ENCODE measurements at places on chromosomes 5 and 9.

DNA sequence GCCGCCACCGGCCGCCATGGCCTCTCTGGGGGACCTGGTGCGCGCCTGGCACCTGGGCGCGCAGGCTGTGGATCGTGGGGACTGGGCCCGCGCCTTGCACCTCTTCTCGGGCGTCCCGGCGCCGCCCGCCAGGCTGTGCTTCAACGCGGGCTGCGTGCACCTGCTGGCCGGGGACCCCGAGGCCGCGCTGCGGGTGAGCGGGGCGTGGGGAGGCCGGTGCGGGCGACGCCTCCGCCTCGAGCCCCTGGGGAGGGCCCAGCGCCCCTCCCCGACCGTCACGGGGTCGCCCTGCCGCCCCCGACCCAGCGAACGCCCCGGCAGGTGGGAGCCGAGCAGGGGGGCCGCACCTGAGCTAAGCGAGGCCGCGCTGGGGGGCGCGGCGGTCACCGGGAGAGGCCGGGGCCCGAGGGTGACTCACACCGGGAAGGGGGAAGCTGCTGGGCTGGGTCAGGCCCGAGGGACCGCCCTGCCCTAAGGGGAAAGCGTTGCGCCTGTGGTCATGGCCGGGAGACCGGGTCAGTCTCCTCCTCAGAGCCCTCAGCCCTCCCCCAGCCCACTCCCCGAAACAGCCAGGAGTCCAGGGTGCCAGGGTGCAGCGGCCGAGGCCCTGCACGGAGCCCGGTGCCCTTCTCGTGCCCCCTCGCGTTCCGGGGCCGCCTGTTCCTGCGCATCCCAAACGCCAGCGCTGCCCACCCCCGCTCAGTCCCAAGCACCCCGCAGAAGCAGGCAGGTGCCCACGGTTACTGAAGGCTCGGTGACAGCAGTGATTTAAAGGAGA lies 510 bp downstream of the NOXA1 start:
- no peak for DNase-seq

DNA sequence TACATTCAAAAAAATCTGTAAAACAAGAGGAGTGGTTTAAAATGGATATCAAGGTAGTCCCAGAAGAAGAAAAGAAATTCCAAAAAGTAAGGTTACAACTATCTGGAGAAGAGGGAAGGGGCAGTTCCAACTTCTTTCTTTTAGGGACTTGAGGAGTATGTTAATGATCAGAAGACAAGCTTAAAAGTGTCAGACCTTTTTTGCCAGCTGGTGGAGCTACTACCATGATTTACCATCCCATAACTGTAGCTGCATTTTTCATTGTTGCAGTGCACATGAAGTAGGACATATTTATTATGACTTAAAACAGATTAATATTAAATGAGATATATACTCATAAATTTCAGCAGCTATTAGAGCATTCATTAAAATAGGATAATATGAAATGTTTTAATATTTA lies 158.5 kb upstream of the RGS7BP start:
- no peak for DNase-seq

GRCh38 chr9:75960551-75960950 lies 70.1 kb downstream of the PCSK5 start:
- DNase-seq: no peak

DNA sequence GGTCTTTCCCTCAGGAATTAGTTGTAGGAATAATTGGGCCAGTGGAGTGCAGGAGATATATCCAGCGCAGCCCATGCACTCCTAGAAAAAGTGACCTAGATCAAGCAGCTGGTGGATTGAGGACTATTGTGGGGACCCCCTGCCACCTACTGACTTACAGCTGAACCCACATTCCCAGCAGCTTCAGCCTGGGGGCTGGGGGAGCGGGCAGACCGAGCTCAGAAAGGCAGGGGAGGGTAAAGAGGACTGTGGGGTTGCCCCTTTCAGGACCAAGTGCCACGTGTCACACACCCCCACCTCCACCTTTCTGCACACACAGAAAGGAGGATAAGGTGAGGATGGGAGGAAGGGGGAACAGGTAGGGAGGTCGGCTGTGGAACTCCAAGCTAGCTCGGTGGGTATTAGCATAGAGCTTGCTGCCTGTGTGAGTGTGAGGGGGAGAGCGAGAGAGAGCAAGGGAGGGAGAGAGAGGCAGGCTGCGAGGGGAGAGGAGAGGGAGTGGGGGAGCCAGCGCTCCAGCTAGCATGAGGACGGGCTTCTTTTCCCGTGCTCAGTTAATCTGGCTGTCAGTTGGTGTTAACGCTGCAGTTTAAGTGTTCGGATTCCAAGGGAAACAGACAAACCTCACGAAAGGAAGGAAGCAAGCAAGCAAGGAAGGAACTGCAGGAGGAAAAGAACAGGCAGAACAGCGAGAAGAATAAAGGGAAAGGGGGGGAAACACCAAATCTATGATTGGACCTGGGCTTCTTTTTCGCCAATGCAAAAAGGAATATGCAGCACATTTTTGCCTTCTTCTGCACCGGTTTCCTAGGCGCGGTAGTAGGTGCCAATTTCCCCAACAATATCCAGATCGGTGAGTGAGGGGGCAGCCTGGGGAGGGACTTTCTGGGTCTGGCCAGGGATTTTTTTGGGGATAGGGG lies at the start of gene GRIA1:
TSS of gene GRIA1 (plus strand) at position 553 of the 920 bp plus-strand sequence.
- DNase-seq: no peak

GRCh38 chr9:1980387-1980786 lies 34.8 kb upstream of the SMARCA2 start:
- no peak for DNase-seq

- no peak for DNase-seq
These were observed 188.7 kb upstream of the MRPS30 start for GRCh38 chr5:44619875-44620610.

DNA sequence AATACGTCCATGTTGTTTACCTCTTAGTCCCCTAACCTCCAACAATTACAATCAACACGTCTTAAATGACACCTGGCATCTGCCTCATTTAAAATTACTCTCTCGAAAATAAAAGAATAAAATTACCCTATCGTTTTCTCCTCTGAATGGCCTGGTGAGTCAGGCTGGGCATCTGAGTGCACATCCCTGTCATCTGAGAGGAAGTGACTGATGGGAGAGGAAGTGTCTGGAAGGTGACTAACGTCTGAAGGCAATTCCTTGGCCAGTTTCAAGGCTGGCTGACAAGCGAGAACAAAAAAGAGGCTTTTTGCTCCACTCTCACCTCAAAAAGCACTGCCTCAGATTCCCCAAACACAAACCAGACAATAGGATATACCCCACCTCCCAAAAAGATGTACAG lies 57.7 kb downstream of the MAPKAP1 start:
- DNase-seq: no peak

GRCh38 chr9:18056993-18057369 lies 417.0 kb upstream of the ADAMTSL1 start:
- DNase-seq: no peak

GRCh38 chr5:179862891-179863290 lies 4.3 kb upstream of the MRNIP start:
- no peak for DNase-seq

GRCh38 chr9:3931058-3931457 lies 368.8 kb downstream of the GLIS3 start:
- no peak for DNase-seq

DNA sequence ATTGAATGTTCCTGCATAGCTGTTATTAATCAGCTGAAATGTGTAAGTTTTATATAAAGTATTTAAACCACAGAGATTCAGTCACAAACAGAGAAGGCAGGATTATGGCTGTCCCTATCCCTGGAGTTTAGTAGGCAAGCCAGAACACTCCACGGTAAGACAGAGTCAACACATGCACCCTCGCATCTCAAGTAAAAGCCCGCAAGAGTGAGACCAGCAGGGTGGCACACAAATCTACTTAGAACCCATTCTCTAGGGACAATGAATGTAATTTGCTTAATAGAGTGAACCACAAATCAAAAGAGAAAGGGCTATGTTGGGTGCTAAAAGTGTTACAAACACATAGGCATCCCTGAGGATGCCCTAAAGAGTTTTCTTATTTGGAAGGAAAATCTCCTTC lies 35.1 kb downstream of the LPAR1 start:
- no peak for DNase-seq

DNA sequence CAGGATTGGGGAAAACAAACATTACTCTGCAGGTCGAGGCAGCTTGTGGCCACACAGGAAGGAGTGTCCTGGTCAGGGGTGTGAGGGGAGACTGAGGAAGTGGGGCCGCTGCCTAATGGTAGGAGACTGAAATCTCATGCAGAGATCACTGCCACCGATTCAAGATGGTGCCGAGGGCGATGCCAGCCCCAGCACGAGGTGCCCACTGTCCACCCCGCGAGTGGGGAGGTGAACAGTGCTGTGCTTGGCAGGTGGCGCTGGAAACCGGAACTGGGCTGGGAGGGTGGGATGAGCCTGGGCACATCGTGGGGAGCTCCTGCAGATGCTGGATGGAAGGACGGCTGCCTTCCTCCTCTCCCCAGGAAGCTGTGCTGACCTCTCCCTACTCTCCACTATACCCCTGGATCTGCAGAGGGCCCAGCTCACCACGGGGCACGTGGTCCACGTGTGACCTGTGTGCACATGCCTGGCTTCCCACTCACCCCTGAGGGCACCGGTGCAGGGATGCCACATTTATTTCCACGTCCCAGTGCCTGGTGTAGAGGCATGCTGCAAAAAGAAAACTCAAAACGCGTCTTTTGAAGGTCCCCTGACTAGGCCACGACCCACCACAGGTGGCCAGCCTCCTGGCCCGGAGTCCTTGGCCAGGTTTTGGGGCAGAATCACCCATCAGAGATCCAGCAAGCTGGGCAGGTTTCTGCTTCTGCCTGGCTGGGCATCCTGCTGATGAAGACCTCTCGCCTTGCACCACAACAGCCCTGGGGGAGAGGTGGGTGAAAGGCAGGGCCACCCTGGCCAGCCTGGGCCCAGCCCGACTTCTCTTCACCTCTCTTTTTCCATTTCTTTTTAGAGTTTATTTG lies 71.7 kb upstream of the FCN1 start:
- DNase-seq: no peak

DNA sequence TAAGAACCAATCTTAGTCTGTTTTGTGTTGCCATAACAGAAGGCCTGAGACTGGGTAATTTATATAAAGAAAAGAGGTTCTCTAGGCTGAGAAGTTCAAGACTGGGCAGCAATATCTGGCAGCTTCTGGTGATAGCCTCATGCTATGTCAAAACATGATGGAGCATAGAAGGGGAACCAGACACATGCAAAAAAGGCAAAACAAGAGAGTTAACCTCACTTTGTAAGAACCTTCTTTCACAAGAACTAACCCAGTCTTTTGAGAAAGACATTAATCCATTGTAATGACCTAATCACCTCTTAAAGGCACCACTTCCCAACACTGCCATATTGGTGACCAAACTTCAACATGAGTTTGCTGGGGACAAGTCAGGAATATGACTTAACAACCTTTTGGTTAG lies 37.3 kb downstream of the FSD1L start:
- no peak for DNase-seq

- DNase-seq: no peak
These were observed 476.8 kb upstream of the CYLC2 start for GRCh38 chr9:102518324-102518723.

- no peak for DNase-seq
These were observed 616 bp upstream of the ENC1 start for GRCh38 chr5:74640954-74641734.

DNA sequence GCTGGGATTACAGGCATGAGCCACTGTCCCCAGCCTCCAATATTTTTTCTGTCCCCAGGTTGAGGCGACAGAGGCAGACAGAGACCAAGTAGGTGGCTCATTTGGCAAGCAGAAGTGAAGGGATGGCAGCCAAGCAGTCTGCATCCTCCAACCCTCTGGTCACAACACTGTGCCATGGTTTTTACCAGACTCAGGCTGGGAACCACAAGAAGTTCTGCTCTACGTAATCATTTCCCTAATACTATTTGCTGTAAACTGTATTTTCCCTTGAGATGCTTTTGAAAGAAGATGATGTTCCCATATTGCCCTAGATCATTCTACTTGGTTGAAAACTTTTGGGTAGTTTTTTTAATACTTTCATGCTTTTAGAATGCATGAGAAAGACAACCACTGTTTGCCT lies 40.5 kb downstream of the PTTG1 start:
- DNase-seq: no peak

DNA sequence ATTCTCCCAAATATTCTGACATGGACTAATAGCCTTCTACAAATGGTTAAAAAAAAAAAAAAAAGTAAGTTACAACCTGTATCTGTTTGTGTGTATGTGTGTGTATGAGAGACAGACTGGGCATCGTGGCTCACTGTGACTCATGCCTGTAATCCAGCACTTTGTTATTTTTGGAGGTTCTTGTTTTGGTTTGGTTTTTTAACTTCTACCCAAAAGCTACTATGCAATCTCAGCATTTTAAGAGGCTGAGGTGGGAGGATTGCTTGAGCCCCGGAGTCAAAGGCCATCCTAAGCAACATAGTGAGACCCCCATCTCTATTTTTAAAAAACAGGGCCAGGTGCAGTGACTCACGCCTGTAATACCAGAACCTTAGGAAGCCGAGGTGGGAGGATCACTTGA lies 17.6 kb upstream of the HAVCR1 start:
- no peak for DNase-seq

DNA sequence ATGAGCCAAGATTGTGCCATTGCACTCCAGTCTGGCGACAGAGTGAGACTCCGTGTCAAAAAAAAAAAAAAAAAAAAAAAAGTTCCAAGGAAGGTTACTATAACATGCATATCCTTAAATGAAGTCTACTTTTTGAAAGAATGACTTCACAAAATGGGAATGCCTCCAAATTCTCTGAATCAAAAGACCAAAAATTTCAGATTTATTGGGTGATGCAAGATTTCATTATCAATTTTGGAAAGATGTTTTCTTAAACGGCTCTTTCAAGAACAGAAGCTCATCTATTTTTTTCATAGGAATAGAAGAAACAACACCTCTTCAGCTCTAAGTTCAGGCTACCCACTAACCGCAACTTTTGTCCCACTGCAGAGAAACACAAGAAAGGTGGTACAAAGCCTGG lies 69.9 kb downstream of the AUH start:
- DNase-seq: no peak

GRCh38 chr5:97458851-97459250 lies 275.8 kb upstream of the RIOK2 start:
- no peak for DNase-seq

DNA sequence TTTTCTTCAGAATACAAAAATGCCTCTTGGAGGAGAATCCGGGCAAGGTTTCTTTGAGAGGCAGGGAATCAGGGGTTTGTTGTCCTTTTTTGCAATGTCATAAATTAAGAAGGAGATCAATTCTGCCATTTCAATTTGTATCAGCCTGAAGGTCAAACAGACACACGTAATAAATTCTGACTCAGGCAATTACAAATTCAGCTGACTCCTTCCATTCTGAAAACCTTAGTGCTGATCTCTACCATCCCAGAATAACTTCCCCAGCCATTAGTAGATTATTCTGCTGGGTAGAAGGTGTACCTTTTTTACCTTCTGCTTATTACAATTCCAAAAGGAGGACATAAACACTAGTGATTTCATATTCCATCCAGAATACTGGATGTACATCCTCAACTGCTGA lies 516.6 kb downstream of the AGTPBP1 start:
- DNase-seq: no peak

- no peak for DNase-seq
These were observed 91.1 kb upstream of the CEP78 start for GRCh38 chr9:78144663-78145377.

GRCh38 chr5:154262342-154262741 lies 71.8 kb downstream of the GALNT10 start:
- no peak for DNase-seq

Measured in activated CD8-positive, alpha-beta memory T cell treated with anti-CD3 and anti-CD28 coated beads for 1 hour (primary cell).